ENCODE measurements at places on chromosomes 11 and 22.

GRCh38 chr11:31487848-31488247, 21.6 kb downstream of the IMMP1L start:
- no peak for DNase-seq

DNA sequence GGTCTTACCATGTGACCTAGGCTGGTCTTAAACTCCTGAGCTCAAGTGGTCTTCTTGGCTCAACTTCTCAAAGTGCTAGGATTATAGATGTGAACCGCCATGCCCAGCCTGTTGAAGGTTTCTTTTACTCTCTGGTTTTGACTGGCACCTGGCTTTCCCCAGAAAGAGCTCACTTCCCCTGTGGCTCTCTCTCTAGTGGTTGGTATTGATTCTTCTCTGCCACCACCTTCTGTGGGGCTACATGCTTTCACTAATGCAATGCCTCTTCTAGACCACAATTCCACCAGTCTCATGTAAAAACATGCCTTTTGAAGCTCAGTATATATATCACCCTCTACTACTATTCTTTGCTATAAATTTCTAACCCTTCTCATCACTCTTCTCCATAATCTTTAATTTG, 67.2 kb downstream of the CCDC83 start:
- DNase-seq, result no peak

GRCh38 chr22:37492428-37493344, 6.5 kb upstream of the MFNG start:
- peak; percentile 45 for DNase-seq

DNA sequence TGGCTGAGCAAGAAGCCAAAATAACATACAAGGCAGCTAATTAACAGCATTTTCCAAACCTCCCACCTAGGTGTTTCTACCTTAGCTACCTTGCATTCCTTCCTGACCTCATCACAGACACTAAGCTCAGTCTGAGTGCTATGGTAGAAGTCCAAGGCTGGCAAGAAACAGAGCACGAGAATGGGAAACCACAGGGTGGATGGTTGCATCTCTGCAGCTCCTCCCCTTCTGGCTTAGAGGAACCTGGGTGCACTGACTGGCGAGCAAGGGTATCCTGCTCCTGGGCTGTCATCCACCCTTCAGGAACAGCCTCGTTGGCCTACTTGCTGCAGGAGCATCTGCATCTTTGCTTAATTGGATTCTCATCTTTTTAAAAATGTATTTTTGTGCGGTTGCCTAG, 73.1 kb upstream of the KIRREL3 start:
- no peak for DNase-seq
